Dorsolateral prefrontal cortex (tissue), 122 donors: ENCODE measurements at places on chromosomes 7 and 10.

DNA sequence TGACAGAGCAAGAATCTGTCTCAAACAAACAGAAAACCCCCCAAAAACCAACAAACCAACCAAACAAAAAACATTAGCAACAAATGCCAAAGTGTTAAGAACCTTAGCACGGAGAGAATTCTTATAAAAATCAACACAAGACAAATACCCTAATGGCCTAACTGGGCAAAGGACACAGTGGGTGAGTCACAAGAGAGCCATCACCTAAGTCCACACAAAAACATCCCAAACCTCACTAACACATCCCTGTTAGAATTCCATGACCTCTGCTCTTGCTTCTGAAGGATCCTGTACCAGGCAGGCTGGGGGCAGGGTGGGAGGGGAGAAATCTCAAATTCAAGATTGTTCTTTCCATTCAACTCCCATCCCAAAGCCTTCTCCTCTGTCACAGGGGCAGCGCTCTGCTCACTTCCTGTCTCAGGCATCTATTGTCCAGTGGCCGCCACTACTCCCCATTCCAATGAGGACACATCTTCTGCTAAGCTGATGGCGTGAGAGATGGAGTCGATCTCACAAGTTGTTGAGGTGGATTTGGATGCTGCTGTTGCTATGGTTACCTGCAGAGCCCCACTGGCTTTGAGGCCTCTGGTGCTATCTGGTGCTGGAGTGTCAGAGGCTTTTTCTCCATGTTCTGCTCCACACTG lies 9.2 kb downstream of the IL15RA start:
- DNase-seq: no peak

DNA sequence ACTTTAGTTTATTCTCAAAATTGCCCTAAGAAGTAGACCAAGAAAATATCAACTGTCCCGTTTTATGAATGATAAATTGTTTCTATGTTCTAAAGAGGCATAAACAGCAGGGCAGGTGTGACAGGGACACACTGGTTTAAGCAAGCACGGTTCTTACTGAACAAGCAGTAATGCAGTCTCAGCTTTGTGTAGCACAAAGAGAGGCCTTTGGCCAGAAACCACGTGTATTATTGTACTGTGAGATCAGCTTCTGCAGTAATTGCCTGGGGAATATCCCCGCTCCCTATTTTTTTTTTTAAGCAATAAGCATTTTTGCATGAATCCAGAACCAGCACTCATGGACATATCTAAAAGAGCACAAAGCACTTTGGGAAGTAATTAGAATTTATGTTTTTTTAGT lies 255.4 kb downstream of the WDR11 start:
- DNase-seq: no peak

DNA sequence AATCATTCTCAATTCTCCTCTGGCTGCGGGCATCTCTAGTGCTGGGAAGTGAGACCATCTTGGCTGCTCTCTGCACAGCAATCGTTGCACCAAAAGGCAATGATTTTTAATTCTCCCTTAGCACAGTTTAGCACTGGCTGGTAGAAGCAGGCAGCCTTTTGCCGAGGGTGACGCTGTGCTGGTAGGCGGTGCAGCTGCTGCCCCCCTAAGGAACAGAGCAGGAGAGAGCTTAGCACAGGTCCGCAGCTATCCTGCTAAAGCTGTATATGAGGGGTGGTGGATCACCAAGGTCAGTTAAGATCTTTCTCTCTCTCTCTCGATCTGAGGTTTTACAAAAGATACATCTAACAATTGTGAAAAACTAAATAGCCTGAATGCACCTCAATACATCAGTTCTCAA lies 390.1 kb downstream of the GATA3 start:
- no peak for DNase-seq

- DNase-seq: no peak
Observed at GRCh38 chr10:127449490-127449889, 99.6 kb upstream of the NPS start.

- DNase-seq: no peak
Observed at GRCh38 chr7:150451833-150452461, 1.5 kb downstream of the GIMAP8 start.

GRCh38 chr10:132588301-132589013 lies 50.9 kb downstream of the INPP5A start:
- no peak for DNase-seq

GRCh38 chr10:78645169-78645686 lies 423.5 kb upstream of the ZMIZ1 start:
- DNase-seq: no peak

DNA sequence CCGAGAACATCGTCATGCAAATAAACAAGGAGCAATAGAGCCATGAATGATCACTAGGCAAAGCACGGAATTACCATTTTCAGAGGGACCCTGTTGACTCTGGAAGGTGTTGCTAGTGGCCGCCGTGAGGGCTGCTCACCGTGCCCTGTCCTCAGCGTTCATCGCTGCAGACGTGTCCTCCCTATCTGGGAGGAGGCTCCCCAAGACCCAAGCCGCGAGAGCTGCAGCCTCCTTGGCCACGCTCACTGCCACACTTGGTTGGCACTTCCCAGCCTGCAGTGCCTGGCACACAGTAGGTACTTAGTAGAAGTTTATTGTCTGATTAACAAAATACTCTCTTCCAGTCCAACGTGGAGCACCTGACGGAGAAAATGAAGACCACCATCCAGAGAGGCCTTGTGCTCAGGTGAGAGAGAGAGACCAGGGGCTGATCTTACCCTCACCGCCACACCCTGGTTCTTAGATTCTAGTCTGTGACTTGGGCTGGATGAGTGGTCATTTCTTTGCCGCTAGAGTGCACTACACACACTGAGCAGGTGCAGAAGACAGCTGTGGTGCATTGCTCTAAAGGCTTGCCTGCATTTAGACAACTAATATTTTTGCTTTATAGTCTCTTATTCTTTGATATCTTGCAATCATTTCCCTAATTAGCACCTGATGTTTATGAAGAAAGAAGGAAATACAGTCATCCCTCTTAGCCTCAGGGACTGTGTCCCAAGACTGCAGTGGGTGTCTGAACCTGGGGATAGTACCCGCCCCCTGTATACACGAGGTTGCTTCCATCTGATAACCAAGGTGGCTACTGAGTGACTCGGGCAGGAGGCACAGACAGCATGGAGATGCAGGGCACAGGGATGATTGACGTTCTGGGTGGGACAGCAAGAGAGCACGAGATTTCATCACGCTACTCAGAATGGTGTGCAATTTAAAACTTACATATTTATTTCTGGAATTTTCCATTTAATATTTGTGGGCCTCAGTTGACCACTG lies 40.3 kb downstream of the PITRM1 start:
- no peak for DNase-seq

GRCh38 chr7:107638594-107638993 lies 22.0 kb upstream of the SLC26A4 start:
- no peak for DNase-seq
